ENCODE measurements at places on chromosomes 1 and 21.

GRCh38 chr1:5874416-5875110 is 117.7 kb downstream of the NPHP4 start:
- no peak for DNase-seq

DNA sequence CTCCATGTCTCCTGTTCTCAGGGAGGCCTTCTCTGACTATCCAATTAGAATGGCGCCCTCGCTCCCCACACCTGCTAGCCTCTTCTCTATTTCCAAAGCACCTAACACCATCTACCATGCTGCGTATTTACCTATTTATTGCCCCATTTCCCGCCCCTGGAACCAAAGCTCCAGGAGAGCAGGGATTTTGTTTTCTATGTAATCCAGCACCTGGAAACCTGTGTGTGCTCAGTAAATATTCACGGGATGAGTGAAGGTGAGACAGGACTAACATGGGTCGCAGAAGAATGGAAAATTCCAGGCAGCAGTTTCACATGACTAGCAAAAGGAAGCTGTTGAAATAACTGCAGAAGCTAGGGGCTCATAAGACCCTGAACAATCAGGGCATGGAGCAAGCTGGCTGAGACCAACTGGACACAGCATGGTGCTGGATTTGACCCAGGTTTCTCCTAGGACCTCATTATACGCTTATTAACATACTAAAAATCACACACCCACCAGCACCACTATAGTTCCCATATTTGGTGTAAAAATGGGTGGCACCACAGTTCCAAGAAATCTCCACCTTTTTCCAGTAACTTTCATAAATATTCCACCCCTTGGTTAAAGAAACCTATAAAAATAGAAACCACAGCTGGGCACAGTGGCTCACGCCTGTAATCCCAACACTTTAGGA is 15.1 kb upstream of the TENT5B start:
- DNase-seq: no peak

DNA sequence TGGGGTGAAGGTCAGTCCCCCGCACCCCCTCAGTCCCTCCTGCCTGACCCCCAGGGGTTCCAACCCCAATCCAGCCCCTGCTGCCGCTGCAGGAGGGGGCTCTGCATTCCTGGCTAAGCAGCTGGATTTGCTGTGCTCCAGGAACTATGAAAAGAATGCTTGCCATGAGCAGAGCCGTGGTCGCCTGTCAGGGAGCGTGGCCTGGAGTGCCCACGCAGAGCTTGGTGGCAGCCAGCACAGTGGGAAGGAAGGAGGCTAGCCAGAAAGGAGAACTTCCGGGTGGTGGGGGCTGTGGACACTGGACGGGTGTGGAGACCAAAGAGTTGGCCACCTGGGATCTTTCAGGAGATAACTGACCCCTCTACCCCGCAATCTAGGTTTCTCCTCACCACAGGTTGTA is 5.6 kb downstream of the COL8A2 start:
- no peak for DNase-seq

GRCh38 chr1:229714964-229715603 is 89.0 kb downstream of the URB2 start:
- DNase-seq: no peak

DNA sequence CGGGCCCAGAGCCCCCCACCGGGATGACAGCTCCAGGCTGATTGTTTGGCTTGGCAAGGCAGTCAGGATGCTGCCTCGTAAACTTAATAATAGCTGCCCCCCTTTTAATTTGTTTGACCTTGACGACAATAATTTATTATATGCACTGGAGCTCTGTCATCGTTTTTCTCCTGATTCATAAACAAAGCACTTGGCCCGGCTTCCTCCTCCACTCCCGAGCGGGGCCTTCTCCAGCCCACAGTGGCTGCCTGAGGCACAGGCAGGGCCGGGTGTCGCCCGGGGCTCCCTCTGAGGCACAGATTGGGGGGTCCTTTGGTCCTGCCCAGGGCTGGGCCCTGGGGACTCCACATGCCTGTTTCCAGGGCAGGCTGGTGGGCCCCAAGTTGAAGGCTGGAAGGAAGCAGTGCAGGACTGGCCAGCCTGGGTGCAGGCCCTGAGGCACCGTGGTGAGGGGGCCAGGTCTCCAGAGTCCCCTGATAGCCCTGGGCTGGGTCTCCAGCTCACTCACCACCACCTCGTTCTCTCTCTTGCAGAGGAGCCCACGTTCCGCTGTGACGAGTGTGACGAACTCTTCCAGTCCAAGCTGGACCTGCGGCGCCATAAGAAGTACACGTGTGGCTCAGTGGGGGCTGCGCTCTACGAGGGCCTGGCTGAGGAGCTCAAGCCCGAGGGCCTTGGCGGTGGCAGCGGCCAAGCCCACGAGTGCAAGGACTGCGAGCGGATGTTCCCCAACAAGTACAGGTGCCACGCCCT is 52.0 kb upstream of the ARHGEF16 start:
- DNase-seq: no peak

- no peak for DNase-seq
Measured at GRCh38 chr1:239587066-239587465, 200.7 kb downstream of the CHRM3 start.

DNA sequence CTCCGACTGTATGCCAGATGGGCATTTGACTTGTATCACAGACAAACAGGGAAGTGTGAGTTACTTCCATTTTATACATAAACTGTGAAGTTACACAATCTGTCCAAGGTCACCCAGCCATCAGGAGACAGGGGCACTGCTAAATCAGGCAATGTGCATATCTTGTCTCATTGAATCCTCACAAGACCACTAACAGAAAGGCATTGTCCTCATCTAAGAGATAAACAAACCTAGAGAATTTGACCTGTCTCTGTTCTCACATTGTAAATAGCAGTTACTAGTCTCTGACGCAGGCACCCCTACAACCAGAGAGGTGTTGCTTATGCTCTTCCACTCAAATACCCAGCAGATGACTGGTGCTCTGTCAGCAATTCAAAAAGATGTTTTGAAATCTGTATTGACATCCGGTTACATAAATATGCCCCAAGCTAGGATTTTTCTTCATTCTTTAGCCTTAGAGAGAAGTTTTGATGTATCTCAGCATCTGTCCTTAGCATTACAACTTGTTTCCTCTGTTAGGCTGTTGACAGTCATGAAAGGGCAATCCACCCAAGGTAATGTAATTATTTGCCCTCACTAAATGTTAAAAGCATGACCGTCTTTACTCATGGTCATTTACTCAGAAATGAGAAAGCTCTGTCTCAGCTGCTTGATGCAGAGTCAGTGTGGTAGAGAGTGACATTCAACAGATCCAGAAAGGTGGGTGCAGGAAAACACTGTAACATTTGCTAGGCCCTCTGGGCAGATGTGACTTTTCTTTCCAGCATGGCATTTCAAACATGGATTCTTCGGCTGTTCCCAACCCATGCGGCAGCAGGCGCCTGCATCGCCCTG is 51.9 kb upstream of the ZNF326 start:
- no peak for DNase-seq

DNA sequence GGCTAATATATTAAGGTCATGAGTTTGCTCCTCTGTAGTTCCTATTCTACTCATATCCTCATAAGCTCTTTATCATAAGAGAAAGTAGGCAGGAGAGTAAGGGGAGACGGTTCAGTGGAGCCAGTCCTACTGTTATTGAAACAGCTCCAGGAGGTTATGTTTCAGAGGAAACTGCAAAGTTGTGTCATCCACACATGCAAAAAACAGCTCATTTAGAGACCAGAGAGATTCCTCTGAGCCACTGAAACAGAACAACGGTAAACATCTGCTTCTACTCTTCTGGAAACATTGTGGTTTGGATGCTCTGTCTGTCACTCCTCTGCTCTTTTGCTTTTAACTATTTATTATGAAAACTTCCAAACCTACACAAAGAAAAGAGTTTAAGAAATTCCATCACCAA is 66.3 kb upstream of the PPP2R5A start:
- no peak for DNase-seq

GRCh38 chr1:84090447-84091245 is 53.4 kb upstream of the PRKACB start:
- no peak for DNase-seq

DNA sequence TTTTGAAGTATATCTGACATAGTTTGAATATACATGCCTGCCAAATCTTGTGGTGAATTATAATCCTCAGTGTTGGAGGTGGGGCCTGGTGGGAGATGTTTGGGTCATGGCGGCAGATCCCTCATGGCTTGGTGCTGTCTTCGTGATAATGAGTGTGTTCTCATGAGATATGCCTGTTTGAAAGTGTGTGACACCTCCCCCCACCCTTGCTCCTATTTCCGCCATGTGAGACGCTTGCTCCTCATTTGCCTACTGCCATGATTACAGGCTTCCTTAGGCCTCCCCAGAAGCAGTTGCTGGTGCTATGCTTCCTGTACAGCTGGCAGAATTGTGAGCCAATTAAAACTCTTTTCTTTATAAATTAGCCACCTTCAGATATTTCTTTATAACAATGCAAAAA is 436.6 kb upstream of the BEND5 start:
- no peak for DNase-seq

DNA sequence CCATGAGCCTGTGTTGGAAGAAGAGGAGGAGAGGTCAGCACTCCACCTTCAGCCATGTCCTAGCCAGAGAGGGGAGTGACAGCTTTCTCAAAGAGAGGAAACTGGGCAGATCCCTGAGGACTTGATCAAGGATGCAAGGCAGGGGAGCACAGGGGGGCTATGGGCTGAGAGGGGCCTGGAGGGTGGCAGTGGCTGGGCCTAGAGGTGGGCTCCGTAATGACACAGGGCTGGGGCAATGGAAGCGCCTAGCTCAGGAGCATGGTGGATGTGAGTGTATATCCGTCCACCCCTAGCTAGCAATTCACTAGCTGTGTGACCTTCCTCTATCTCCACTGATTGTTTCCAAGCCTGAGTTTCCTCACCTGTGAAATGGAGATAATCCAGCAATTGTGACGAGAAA is 32.6 kb downstream of the NEK2 start:
- DNase-seq: no peak

DNA sequence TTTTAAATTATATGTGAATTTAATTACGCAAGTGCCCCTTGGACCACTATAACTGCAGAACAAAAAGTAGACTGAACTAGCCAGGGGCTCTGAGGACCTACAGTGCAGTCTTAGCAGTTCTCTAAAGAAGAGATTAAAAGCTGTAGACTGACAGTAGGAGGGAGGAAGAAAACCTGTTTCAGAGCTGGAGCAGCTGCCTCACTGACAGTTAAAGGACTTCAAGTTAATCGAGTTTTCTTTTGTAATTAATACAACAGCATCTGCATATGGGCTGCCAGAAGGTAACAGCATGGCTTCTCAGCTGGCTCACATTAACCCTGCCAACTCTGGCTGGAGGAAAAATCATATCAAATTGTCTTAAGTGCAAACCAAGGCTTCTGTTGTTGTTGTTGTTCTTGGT is 19.9 kb downstream of the DSTYK start:
- no peak for DNase-seq

DNA sequence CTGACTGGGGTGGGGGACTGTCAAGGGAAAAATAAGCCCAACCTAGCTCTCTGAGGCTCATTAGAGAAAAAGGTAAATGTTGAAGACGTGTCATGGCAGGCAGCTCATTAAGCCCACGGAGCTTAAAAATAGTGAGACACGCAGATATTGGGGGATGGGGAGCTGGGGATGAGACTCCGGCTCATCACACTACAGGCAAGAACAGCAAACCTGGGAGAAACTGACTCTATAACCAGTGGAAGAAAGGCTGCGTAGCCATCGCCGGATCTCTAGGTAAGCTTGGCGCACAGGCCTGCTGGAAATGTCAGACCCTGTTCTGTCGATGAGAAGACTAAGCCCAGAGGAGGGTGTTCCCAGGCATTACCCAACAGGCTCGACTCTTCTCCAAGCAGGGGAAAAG is 78.0 kb downstream of the SYT2 start:
- DNase-seq: no peak

- no peak for DNase-seq
Measured at GRCh38 chr1:6505367-6506209, 14.1 kb upstream of the PLEKHG5 start.

DNA sequence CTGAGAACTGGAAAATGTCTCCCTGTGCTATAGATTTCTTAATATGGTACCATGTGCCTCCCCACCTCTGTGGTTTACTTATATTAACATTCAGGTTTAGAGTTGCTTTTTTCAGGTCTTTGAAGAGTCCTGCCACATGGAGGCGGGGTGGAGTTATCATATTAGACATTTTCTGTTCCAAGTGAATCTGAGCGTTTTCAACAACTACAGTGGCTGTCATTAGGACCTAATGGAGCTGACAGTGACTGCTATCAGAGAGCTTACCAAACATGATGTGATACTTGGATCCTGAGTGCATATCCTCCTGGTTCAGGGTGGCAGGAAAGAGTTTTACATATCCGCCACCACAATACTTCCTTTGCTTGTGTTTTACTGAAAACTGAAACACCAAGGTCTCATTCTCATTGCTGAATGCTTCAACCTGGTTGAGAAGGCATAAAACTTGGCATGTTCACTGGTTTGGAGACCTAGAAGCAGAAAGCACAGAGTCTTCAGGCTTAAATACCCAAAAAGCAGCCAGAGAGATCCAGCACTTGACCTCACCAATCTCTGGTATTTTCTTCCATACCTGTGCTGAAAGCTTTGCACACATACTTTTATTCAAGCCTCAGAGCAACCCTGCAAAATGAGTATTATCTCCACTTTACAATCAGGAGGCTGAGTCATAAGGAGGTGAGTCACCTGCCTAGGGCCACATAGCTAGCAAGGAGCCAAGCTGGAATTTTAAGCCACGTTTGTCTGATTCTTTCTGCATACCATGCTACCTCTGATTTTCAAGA is 47.4 kb upstream of the OSBPL9 start:
- no peak for DNase-seq

GRCh38 chr1:213782941-213783672 is 204.7 kb upstream of the PROX1 start:
- no peak for DNase-seq

GRCh38 chr1:94118013-94118412 is 2.9 kb downstream of the ABCA4 start:
- no peak for DNase-seq

DNA sequence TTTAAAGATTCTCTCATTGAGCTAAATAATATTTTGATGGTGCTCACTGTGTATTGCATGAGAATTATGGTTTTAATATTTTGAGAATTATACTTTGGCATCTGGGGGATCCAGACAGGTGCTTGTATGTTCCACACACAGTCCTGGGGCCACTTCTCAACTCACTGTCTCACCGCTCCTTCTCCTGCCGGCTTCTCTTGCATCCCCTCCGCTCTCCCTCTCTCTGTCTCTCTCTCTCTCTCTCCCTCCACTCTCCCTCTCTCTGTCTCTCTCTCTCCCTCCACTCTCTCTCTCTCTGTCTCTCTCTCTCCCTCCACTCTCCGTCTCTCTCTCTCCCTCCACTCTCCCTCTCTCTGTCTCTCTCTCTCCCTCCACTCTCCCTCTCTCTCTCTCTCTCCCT is 32.2 kb upstream of the ZC3H12A start:
- no peak for DNase-seq

GRCh38 chr1:39529901-39530535 is 38.6 kb downstream of the BMP8A start:
- DNase-seq: no peak

DNA sequence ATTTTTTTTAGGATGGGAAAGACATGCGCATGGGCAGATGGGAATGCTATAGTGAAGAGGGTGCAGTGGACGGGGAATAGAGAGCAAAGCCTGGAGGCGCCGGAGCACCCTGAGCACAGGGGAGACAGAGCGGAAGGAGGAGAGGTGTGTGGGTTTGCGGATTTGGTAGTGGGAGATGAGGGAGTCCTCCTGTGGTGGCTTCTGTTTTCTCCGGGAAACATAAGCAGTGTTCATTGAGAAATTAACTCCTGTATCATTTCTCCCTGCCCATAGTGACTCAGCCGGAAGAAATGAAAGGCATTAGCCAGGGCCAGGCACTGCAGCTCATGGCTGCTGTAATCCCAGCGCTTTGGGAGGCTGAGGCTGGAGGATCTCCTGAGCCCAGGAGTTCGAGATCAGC is 4.7 kb upstream of the PTPRF start:
- DNase-seq: no peak

- DNase-seq: no peak
Measured at GRCh38 chr1:221435504-221435904, 306.4 kb downstream of the DUSP10 start.
